ENCODE measurements at places on chromosomes 1 and 21.

- DNase-seq, result no peak
These were observed 2.4 kb upstream of the SIM2 start for GRCh38 chr21:36696390-36697059.

GRCh38 chr21:31912501-31912900 is 39.7 kb downstream of the HUNK start:
- DNase-seq, result no peak

DNA sequence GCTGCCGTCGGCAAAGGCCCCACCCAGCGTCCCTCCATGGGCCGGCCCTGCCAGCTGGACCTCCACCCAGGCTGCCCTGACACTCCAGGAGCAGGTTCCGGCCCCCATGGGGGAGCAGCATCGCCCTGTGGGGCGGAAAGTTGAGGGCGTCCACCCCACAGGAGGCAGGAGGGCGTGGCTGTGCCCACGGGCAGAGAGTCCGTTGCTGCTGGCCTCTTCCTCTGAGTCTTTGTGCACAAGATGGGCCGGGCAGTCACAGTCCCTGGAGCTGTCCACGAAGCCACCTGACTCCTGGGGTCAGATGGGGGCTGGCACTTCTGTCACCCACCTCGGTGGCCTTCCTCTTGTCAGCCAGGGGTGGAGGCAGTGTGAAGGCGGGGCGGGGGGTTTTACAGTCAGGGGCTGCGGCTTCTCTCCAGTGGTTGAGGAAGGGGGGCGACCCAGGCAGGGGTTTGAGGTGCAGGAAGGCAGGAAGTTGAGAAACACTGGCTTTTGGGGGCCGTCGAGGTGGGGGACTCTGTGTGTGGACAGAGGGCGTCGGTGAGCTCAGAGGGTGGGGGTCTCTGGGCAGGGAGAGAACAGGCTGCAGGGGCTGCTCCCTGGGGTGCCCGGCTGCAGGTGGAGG is 67.2 kb upstream of the TTC34 start:
- no peak for DNase-seq

DNA sequence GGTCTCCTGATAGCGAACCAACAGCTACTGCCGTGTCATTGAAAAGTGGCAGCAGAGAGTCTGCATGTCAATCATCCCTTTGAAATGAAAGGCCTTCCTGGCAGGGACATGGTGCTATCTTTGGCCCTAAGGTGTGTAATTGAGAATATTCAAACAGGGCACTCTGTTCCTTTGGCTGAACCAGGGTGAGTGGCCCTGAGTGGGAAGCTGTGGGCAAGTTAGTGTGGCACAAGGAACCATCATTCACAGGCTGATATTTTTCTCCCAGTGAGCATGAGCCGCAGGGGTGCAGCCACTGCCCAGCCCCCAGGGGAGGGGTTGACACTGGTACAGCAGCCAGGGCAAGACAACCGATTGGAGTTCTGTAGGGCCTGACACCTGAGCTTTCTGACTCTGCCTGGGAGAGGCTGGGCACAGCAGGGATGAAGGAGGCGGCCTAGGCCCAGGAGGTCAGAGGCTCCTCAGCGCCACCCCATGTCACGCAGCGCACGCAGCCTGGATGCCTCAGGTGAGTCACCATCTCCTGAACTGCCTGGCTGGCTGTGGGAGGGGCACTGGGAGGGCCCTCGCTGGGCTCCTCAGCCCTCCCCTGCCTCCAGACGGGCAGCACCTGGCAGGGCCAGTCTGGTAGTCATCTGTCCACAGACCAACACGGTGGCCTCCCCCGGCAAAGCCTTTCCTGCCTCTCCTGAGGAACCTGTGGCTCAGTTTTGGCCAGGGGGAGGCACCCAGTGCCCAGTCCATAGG is 13.2 kb downstream of the QSOX1 start:
- no peak for DNase-seq

DNA sequence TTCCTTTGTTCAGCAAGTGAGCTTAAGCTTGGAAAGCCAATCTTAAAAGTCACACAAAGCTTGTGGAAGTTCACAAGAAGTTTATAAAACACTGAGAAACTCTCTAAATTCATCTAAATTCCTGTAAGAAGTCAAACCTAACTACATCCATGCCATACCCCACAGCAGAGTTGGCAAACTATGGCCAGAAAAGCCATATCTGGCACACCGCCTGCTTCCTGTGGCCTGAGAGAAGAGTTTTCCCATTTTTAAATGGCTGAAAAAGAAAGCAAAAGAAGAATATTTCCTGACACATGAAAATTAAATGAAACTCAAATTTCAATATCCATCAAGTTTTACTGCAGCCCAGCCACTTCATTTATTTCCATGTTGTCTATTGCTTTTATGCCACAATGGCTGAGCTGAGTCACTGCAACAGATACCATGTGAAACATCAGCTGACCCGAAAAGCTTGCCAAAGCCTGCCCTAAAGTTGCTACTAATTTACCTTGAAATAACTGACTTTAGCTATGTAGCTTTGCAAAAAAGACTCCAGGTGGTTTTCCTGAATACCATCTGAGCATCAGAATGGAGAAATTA is 237.1 kb downstream of the SLC45A1 start:
- no peak for DNase-seq

DNA sequence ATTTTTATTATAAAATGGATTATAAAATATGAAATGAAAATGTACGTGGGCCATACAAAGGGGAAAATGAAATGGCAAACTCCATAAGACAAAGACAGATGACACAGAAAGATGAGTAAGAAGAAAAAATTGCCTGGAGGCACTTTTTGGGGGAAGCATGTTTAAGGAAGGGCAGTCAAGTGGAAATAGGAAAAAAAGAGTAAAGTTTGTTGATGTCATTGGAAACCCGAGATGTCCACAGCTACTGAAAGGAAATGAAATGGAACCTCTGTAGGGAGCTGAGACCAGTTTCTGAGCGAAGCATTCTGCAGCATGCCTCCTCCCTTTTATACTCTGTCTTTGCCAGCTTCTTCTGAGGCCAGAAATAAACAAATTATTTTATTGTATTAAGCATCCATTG is 203.4 kb upstream of the UBE2U start:
- no peak for DNase-seq

DNA sequence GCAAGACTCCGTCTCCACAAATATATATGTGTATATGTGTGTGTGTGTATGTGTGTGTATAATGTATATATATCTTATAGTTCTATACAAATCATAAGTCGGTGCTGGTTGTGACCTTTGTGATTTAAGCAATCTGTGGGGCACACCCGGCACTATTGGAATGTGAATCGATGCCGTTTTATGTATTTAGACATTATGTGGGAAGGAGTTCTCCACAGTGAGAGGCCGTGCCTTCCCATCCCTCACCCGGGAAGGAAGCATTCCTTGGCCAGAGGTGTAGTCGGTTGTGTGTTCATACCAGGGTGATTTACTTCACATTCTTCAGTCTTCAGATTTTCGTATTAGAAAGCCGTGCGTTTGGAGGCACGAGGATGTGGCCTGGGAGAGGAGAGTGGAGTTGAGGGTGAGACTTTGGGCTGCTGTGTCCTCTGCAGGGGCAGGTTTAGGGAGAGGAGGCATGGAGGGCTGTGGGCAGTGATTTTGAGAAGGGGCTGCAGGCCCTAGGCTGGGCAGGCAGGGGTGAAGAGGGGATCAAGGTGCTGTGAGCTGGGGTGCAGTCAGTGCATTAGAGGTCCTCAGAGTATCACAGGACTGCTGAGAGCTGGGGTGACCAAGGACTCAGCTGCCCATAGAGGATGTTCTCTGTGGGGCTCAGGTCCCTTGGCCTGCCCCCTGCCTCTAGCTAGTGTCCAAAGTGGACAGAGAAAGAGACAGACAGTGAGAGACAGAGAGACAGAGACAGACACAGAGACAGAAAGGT is 57.7 kb downstream of the TRIM11 start:
- DNase-seq, result no peak

GRCh38 chr1:150596976-150597375 is 17.6 kb upstream of the MCL1 start:
- DNase-seq, result no peak

- DNase-seq, result no peak
These were observed 27.7 kb upstream of the FMO1 start for GRCh38 chr1:171220581-171221054.

- DNase-seq, result no peak
These were observed 93.0 kb downstream of the DYRK1A start for GRCh38 chr21:37459575-37459974.

All from activated T-cell treated with anti-CD3 and anti-CD28 coated beads for 24 hours (primary cell).